ENCODE measurements at places on chromosomes 12 and 14. TPM values are rescaled to one million over a fixed set of nuclear protein-coding genes. Genes with fewer than 3 reads are reported as not detected.

Gene BICDL1
- 5.9 TPM for total RNA-seq

Gene MAP3K9
- 5.4 TPM for total RNA-seq

Gene TCL1A
- total RNA-seq: not detected

DNA sequence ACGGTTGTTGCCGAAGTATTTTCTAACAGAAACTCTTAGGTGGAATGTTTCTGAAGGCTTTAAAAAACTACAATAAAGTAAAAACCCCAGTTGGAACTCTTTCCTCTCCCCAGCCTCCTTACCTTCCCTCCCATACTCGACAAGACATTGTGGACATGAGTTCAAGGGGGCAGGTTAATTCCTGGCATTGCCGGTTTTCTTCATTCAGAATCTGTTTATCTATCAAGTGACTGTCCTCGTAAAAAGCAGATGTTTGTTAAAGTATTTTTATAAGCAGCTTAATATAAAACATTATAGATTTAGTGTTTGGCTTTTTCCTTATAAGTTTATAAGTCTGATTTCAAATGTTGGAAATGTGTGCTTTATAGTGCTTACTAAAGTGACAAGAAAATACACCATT, 30.7 kb downstream of the PARP11 start:
- H3K27ac ChIP-seq: no peak overlapping the region
- DNase-seq: no peak
- no peak overlapping the region for H3K4me3 ChIP-seq
- no peaks in the 10 kb centered on the region for H3K36me3 ChIP-seq
- H3K4me1 ChIP-seq: no peaks in the 10 kb centered on the region
- no peaks in the 10 kb centered on the region for H3K27me3 ChIP-seq

DNA sequence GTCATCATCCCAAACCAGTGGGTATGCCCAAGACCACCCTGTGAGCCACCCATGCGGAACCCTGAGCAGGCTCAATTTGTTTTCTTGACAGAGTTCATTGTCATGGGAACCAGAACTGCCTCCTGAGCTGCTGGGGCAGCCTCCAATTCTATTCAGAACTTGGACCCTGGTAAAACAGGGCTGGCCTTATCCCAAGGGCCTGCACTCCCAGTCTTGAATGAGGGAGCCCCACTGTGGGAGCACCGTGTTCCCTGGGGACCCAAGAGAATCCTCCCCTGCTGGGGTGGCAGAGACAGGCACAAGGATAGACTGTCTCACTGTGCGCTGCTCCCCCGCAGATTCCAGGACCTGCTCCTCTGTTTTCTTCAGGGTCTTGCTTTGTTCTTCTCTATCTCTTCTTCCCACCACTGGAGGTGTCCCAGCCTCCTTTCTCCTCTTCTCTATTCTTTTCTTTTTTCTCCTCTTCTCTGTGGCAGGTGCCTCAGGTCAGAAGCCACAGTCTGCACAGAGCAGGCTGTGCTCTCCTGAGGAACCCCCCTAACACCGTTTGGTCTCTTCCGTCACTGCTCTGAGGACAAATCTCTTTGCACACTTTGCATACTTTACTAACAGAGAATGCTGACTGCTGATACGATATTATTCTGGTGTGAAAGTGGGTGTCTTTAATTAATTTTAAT, 31.2 kb upstream of the CHPT1 start:
- no peaks in the 10 kb centered on the region for H3K27me3 ChIP-seq
- no peaks in the 10 kb centered on the region for H3K36me3 ChIP-seq
- no peak for DNase-seq
- no peaks in the 10 kb centered on the region for H3K4me1 ChIP-seq
- H3K4me3 ChIP-seq: no peak overlapping the region

All from body of pancreas (tissue), 4 donors.